ENCODE measurements at places on chromosomes 12 and 14.

GRCh38 chr12:60191676-60192359 lies 596.0 kb downstream of the SLC16A7 start:
- DNase-seq: no peak

- DNase-seq: no peak
Measured at GRCh38 chr12:113384778-113385177, 18.9 kb downstream of the SDS start.

DNA sequence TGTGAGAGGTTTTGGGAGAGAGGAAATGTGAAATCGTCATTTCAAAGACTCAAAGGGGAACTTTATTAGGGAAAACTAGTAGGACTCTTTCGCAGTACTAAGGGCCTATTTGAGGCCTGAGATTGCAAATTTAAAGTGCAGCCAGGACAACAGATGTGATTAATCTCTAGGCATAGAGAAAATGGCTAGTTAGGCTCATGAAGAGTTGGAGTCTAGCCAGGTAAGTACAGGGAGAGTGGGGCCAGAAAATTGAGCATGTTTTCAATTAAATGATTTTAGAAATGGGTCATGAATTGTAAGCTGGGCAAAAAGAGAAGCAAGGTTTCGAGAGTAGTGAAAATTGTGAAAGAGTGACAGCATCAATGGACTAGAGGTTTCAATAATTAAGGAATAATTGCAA lies 91.9 kb upstream of the LMNTD1 start:
- no peak for DNase-seq

DNA sequence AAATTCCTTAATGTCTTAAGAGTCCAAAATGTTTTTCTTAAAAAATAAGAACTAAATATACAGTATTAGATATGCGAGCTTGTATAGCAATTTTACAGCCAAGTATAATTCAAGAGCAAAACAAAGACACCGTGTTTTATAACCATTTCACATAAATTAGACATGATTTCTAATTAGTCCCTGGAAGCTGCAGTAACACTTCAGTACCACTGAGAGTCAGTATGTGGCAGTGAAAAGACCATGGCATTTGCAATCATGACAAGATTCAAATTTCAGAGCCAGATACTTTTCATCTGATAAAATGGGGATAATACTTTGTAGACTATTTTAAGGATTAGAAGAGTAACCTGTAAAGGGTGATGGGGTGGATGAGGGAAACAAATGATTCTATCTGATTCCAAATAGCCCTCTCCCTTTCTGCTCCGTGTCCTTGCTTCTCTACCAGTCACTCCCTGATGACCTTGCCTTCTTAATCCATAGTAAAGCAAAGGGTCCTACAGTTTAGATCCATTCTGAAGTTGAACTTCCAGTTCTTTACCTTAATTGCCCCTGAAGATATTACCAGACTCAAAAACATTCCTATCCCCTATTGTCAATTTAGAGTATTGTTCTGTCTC lies 145.4 kb upstream of the ABCD2 start:
- no peak for DNase-seq

DNA sequence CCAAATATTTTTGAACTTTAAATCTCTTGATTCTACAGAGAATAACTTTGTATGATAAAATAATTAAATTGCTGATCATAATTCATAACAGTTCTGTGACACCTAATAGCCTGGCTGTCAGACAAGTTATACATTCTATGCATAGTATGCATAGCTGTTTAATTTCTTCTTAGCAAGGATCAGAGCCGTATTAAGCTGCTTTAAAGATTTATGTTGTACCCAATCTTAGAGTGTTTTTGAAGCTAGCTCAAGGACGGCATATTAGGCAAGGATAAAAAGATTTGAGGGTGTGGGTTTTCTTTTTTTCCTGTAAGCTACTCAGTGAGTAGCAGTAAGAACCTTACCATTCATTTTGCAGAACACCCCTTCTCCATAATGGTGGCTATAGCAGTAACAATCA lies 45.9 kb downstream of the SLC17A8 start:
- no peak for DNase-seq

DNA sequence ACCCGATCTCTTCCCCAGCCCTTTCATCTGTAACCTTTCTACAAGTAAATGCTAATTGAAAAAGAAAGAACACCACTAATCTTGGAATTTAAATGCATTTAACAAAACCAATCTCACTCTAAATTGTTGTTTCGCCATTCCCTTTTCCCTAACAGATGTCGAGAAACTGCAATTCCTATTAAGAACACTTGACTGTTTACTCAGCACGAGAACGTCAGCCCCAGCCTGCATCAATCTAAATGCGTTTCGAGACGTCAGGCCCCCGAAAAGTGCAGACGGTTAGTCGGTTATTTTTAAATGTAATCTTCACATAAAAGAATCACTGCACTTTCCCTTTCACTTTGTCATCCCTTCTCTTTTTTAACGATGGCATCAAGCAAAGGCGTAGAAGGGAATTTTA lies 837.6 kb downstream of the VRK1 start:
- DNase-seq: no peak

DNA sequence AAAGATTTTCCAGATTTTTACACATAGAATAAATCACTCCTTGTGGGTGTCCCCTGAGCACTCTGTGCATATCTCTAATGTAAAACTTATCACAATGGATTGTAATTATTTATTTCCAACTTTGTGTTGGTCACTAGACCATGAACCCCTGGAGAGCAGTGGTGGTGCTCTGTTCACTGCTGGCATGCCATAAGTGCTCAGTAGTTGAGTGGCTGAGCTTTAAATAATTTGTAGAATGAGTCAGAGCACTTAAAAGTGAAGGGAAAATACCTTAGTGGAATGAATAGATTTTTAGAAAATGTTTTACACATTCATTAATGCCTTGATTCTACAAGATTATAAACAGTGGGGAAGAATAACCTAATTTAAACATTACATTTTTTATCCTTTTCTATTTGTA lies 6.3 kb downstream of the MGAT4C start:
- no peak for DNase-seq

GRCh38 chr14:104893435-104894207 lies 28.6 kb downstream of the CEP170B start:
- DNase-seq: peak; percentile 17

- no peak for DNase-seq
Measured at GRCh38 chr14:104385531-104386101, 193.9 kb upstream of the C14orf180 start.

GRCh38 chr12:130192642-130193345 lies 30.5 kb downstream of the FZD10 start:
- no peak for DNase-seq

DNA sequence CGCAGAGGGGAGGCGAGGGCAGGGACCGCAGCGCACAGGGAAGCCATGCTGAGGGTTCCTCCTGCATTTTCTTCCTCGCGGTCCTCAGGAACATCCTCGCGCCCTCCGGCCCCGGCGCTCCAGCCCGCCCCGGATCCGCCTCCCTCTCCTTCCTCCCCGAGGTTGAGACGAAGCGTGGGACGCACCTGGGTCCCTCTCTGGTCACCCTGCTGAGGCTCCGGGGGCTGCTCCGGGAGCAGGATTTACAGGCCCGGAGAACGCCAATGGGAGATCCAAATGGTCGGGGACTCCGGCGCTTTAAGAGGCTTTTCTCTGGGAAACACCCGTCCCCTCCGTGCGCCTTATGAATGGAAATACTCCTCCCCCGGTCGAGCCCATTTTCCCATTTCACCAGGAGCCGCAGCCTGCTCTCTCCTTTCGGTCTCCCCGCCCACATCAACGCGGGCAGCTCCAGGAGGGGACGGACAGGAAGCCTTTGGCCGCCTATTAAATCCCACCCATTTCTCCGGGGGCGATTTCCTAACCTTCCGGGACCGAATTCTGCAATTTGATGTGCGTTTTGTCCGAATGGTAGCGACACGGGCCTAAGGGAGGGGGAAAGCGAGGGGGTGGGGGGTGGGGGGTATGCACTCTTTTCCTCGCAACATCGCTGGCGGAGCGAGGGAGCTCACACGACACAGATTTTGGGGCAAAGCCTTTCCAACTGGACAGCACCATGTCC lies at the start of gene UNC79:
Gene UNC79, plus strand, starts transcription at position 625 of the 721 bp plus-strand sequence. Its CDS starts 91 bp downstream, at position 716.
- no peak for DNase-seq
